ENCODE measurements at places on chromosomes 12 and 14.

DNA sequence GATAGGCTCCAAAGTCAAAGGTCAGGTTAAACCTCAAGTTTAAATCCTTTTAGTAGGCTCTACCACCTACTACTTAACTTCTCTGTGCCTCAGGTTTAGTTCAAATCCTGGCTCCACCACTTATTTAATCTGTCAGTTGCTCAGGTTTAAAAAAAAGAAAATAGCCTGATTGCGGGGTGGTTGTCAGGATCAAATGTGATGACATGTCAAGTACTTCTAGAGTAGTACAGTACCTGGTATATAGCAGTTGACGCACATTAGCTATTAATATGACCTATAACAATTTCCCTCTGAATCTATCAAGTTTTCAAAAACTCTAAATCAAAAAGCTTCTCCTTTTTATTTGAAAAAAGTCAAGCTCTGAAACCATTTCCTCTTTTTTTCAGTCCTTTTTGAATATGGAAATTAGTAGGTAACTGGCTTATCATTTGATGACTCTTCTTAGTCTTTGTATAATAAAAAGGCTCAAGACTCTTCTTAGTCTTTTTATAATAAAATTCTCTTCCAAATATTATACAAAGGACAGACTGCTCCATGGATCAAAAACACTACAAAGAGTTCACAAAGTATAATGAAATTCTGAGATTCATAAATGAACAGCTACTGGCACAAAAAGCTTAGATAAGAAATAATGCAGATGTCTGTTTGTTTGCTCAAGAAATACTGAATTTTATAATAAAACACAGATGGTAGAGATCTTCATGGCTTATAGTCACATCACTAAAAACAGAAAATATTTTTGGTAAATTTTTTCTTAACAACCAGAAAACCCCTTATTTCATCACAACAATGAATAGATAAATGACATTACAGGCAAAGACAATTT, 5.0 kb downstream of the OSBPL8 start:
- no peak for DNase-seq

- no peak for DNase-seq
Measured at GRCh38 chr12:31471823-31472222, 119.1 kb downstream of the DENND5B start.

DNA sequence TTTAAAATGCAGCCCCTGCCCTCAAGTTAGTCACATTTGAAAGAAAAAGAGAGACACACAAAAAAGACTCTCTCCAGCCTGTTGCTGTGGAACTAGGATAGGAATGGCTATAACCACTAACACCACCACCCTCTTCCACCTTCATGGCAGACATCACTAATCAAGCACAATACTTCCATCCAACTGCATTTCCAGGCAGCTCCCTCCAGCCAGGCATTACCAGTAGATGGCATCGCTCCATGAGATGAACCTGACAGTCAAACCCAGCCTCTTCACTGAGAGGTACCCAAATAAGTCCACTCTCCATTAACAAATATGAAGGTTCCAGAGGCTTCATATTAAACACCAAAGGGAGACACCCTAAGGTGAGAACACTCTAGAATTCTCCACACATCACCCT, 24.4 kb downstream of the SLC8B1 start:
- DNase-seq, result no peak

DNA sequence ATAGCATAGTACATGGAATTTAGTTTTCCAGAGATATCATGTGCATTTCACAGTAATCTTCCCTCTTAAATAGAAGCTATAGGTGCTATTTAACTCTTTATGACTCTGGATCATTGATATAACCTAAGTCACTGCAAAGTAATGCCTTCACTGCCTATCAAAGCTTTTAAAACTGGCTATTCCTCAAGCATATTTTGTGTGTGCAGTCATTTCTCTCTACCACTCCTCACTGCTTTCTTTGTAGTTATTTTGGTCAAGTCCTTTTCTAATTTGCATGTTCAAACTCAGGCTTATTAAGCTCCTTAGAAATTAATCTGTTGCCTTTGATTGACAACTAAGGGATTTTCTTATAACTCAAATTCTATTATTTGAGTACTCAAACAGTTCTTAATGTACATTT, 79.4 kb upstream of the PLEKHG7 start:
- no peak for DNase-seq

DNA sequence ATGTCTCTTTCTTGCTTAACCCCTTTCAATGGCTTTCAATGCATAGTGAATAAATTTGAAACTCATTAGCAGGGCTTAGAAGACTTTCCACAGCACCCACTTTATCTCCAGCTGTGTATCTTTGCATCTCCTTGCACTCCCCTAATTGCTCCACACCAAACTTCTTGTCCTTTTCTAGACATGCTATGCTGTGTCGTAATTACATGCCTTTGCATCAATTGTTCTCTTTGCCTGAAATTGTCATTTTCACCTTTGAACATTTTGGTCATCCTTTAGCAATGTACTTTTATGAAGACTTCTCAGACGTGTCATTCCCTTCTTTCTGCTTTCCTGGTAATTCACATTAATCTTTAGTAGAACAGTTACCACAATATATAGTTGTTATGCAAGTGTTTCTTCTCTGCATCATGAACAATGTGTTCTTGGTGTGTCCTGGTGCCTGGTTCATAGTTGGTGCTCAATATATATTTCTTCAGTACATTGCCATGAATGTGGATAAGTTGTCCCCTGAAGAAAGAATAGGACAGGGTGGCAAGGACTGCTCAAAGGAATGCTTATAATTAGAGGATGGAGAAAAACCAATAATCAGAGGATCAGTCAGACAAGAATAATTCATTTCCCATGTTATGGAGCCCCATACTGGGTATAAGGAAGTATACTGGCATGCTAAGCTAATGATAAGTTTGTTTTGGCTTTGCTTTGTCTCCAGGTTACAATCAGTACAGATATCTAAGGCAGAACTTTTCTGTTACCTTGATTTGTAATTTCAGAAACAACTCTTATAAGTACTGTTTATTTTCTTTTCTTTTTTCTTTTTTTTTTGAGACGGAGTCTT, 27.2 kb downstream of the ARF6 start:
- no peak for DNase-seq

Measured in A172 (cell line).